ENCODE measurements at places on chromosomes 3 and 15.
A peak's percentile ranks its signal among the peaks of the same experiment; 100 is the strongest.

DNA sequence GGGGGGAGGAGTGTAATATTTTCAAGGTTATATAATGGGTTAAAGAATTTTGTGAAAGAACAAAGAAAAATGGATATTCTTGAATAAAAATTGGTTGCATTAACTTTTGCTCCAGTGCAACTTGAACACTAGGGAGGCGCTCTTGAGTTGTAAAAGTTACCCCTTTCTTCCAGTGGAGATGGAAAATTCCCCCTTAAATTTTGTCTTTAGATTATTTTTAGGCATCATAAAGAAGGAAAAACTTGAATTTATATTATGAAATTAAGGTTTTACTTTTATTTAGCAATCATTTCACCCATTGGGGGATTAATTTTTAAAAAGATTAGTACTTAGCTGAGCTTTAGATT, 550 bp upstream of the CHD2 start:
- no peak for DNase-seq

DNA sequence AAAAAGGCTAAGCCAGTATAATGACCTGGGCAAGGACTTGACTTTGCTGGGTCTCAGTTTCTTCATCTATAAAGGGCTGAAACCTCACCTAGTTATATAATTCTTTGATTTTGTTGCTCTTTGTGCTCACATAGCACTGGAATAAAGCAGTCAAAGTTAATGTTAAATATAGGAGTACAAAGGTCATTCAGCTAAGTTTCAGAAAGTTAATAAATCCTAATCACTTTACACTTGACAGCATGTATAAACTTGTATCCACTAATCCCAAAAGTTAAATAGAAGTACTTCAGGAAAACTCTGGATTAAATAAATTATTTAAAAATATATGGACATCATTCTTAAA, 33.9 kb downstream of the PLCL2 start:
- DNase-seq = no peak

DNA sequence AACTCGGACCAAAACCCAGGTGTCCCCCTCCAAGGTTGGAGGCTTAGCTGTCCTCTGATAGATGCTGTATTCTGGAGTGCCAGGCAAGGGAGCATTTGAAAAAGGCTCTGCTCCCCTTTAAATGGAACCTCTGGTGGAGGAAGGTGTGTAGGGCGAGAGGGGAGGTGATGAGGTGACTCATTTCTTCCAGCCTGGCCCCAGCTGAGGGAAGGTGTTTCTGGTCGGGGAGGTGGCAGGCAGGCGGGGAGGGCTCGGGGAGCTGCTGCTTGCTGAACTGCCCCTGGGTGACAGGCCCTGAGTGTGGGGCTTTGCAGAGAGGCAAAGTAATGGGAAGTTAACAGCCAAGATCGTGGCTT, 18.8 kb downstream of the PSTPIP1 start:
- DNase-seq = peak; percentile 68

- DNase-seq = no peak
Observed at GRCh38 chr3:117997201-117998049, 1037.2 kb downstream of the IGSF11 start.

- no peak for DNase-seq
Observed at GRCh38 chr3:112013058-112013783, 14.5 kb downstream of the TAGLN3 start.

GRCh38 chr3:122577409-122578031, at the start of gene PARP15:
Gene PARP15 (plus strand): TSS chr3:122577650. CDS start chr3:122577668, 18 bp downstream.
- DNase-seq = no peak

DNA sequence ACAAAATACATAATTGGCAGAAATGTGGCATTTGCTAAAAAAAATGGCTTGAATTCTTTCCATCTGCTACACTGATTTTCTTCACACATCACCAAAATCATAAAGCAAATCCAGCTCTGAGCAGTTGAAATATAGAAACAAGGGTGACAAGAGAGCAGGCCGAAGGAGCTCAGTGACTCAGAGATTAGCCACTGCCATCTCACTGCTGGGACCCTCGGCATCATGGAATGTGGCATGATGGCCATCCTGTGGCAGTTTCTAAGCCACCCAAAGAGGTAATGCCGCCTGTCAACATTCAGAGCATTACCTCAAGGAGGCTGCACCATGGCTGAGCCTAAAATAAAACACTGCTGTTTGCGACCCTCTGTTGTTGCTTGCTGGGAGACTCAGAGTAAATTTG, 80.5 kb upstream of the OSBPL11 start:
- no peak for DNase-seq

DNA sequence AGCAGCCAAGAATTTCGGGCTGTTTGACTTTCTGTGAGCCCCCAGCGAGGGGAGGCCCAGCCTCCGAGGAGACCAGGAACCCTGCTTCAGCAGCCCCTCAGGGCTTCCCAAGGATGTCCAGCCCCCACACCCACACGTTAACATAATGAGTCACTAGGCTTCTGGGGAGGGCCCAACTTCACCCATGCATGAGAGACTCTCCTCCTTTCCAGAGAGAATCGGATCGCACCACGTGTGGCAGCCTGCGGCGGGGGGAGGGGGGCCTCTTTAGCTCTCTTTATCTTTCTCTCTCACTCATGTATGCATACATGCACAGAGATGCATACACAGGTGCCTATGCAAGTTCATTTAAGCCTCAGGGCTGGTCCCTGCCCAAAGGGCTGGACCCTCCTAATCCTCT, 3.1 kb upstream of the AP2M1 start:
- no peak for DNase-seq

DNA sequence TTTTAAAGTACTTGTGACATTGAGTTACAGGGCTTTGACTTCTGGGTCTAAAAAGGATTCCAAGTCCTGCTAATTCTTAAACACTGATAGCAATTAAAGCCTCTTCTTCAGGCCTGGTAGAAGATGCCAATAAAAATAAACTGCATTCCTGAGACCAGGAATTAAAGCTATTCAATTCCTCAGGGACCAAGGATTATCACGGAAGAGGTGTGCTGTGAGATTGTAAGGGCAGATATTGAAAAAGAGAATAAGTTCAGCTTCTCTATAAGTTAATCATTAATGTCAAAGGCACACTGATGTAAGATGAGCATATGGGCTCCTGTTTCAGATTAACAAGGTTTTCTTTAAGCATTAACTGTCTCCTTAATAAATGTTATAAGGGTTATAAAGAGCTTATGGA, 611.3 kb downstream of the SI start:
- DNase-seq = no peak

DNA sequence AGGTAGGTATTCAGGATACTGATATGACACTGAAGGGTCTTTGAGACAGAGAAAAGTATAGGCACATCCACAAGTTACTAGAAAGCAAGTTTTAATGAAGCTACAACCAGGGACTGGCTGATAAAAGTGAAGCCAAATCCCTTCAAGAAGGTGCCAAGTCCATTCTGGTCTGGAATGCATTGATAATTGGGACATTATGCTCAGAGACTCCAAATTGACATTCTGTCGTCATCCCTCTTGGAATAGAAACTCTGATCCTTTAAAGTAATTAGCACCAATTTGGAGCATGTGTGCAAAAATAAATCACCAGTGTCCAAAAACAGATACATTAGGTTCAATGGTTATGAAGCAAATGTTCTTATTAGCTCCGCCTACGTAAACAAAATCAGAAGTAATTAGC, 47.3 kb upstream of the BCL6 start:
- no peak for DNase-seq

DNA sequence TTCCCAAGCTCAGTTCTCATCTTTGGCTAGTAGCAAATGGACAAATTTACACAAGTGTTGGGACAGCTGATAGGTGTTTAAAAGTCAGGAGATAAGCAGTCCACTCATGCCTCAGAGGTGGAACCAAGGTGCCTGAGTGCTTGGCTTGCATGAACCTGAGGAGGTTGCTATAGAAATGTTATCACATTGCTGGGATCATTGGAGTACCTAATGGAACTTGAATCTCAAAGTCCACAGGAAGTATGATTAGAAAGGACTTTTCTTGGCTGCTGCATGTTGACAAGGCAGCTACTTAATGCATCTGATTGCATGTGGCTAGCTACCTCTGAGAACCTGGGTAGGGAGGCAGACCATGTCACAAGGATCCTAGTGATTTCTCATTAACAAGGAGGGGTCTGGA, 39.5 kb upstream of the C3orf80 start:
- no peak for DNase-seq

GRCh38 chr3:128263946-128264345, 110.7 kb downstream of the EEFSEC start:
- DNase-seq = no peak

GRCh38 chr15:75713338-75713895, 769 bp upstream of the CSPG4 start:
- no peak for DNase-seq

DNA sequence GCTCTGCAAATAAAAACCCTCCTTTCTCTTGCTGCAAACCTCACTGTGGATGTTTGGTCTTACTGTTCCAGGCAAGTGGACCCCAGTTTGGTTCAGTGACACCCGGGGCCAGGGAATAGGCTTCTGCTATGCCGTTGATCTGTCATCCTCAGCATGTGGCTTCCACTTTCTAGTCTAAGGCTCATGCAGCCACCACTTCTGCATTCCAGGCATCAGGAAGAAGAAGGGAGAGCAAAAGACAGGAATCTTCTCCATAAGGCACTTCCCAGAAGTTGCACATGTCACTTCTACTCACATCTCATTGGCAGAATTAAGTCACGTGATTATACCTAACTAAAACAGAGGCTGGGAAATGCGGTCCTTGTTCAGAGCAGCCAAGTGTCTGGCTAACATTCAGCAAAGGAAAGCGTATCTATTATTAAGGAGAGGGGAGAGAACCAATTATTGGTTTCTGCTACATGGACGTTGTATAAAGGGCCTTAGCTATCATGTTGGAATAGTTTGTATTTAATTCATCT, 173.6 kb upstream of the PFN2 start:
- DNase-seq = no peak

DNA sequence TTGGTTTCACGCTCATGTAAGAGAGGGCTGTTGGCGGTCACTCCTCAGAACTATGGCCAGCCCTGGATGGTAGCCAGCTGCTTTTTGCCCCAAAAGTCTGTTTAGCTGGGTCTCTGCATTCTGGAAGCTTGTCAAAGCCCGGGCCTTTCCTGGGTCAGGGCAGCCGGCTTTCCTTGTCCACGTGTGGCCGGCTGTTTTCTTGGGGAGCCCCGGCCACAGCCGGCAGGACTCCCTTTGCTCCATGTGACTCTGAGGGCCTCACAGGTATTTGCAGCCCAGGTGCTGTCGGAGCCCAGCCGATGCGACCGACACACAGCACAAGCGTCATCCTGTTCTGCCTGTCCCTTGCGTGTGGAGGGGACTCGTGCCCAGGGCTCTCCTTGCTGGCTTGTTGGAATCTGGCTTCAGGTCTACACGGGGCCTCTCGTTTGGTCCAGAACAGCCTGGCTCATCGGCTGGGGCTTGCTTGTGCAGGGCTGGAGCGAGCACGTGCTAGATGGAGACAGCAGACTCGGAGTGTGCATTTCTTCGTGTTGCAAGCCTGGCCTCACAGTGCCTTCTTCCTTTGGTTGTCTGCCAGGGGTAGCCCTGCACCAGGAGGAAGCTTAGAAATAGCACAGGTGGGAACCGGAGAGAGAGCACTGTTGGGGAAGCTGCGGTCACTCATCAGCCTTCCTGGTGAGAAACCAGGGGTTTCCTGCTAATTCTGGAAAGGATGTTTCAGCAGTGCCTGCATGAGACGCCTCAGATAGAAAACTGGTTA, 51.5 kb downstream of the PGPEP1L start:
- no peak for DNase-seq

GRCh38 chr15:91196127-91196526, 96.1 kb downstream of the SV2B start:
- DNase-seq = no peak

- no peak for DNase-seq
Observed at GRCh38 chr3:130783629-130784028, 37.0 kb upstream of the PIK3R4 start.

DNA sequence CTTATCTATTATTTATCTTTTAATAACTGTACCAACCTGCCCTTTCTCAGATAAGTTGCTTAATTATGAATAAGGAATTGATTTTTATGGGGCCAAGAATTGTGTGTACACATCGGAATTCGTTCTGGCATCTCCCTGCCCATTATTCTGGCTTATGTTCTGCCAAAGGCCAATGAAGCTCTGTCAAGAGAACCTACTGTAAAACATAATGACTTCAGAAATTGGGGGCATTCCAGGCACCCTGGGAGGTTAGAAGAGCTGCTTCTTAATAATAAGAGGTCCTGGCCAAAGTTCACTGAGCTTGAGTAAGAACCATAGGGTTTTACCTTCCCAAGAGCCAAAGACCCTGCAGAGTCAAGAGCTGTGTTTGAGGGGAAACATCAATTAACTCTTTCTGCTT, 261.7 kb downstream of the SLC9A9 start:
- no peak for DNase-seq

DNA sequence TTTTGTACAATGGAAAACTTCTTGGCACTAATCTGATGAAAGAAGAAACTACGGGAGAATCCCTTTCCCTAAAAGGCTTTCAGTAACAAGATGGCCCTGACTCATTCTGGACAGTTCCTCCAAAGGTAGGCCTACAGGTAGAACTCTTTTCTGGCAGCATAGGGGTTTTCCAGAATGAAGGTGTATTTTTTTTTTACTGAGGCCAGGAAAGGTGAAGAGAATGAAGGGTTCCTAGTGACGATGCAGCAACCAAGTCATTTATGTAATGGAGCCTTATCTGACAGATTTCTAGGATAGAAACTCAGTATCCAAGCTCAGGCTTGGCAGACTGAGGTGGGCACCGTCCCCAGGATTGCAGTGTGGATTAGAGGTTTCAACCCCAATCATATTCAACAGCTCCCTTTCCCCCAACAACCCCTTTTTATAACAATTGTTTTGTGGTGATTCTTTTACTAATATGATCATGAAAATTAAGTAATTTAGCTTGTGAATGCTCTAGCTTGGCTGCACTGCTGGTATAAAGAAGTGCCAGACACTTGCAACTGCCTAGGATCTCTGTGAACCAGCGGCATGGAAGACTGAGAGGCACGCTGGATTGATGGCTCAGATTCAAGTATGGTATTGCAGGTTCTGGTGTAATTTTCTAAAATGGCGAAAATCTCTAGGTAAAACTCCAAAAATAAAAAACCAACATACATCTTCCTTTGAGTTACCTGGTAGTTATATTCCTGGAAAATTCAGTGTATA, 8.7 kb upstream of the TRIM69 start:
- no peak for DNase-seq

- no peak for DNase-seq
Observed at GRCh38 chr3:13023971-13024764, 49.1 kb downstream of the IQSEC1 start.

DNA sequence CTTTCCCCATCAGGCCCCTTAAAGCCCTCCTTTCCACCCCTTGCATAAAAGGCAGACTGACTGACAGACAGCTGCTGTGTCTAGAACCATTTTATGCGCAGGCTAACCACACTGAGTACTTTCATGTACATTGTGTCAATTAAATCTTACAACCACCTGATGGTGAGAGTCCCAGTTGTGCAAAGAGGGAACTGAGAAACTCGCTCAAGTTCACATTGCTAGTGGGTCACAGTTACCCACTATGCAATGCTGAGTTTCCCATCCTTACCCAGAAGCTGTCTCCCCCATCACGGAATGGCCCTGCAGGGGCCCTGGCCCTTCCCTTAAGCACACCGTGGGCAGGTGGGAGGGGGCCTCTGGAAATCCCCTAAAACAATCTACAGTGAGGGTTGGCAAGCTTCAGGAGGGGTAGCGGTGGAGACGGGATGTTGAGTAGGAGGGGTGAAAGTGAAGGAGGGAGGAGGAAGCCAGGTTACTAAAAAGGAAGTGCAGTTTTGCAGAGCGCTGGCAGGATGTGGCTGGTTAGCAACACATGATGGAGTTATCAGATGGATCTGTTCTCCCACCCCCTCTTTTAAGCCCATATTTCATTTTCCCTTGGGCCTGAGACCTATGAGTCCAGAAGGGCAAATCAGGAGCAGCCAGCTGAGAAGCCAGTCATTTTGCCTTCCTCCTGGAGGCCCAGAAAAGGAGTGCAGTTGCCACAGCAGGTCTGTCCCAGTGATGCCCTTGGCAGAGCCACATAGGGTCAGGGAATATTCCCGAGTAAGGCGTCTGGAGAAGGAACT, 30.0 kb downstream of the STARD5 start:
- DNase-seq = no peak
